Large intestine (tissue), 12 donors: ENCODE measurements at places on chromosomes 11 and 22. TPM values are rescaled to one million over a fixed set of nuclear protein-coding genes. Genes with fewer than 3 reads are reported as not detected.

- no peak for DNase-seq
- peaks cover 78% of the 10 kb centered on the region for H3K36me3 ChIP-seq
- no peaks in the 10 kb centered on the region for H3K27me3 ChIP-seq
- no peaks in the 10 kb centered on the region for H3K4me1 ChIP-seq
- H3K27ac ChIP-seq = no peak overlapping the region
- H3K4me3 ChIP-seq = no peak overlapping the region
Observed at GRCh38 chr11:70358753-70359152, 39.6 kb upstream of the CTTN start.

DNA sequence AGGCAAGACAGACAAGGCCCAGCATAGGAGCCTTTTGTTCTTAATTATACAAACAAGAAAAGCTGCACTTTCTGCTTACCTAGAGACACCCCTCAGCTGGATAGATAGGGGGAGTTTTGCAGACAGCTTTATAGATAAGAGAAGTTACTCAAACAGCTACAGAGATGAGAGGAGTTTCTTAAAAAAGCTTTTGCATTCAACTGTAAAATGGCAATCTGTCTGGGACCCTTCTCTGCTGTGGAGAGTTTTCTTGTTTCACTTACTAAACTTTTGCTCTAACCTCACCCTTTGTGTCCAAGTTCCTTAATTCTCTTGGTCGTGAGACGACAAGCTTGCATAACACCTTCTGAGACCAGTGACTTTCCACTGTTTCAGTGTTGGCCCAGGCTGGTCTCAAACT lies 103.8 kb upstream of the CHORDC1 start:
- no peak overlapping the region for H3K27ac ChIP-seq
- H3K27me3 ChIP-seq = no peaks in the 10 kb centered on the region
- DNase-seq = no peak
- H3K36me3 ChIP-seq = no peaks in the 10 kb centered on the region
- H3K4me3 ChIP-seq = no peak overlapping the region
- H3K4me1 ChIP-seq = no peaks in the 10 kb centered on the region

GRCh38 chr11:67252831-67253239 lies 13.4 kb upstream of the GRK2 start:
- H3K27me3 ChIP-seq = no peaks in the 10 kb centered on the region
- no peak for DNase-seq
- H3K27ac ChIP-seq = no peak overlapping the region
- H3K4me1 ChIP-seq = no peaks in the 10 kb centered on the region
- H3K4me3 ChIP-seq = no peak overlapping the region

DNA sequence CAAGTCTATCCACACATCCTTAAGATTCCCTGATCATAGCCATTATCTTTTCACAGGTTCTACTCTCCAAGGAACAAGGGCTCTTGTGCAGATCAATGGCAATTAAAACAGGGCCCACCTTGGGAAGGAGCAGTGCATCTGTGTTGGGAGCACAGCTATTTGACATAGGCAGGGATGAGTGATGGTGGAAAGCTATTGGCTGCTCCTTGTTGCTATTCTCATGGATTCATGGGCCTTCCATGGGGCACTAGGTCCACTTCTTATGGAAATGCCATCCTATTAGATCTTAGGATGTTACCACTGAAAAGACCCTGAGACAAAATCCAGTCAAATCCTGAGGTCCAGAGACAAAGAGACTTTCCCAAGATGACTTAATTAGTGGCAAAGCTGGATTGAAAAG lies 148.6 kb upstream of the MTNR1B start:
- no peaks in the 10 kb centered on the region for H3K4me1 ChIP-seq
- no peaks in the 10 kb centered on the region for H3K27me3 ChIP-seq
- no peaks in the 10 kb centered on the region for H3K36me3 ChIP-seq

Gene PRG3
- 0.07 TPM for polyA plus RNA-seq

Gene TRIM48
- polyA plus RNA-seq = not detected

Gene IGLL5
- 0.16 TPM for polyA plus RNA-seq

Gene MED15
- polyA plus RNA-seq = 51.5 TPM
